ENCODE measurements at places on chromosomes 5 and 9. TPM values are rescaled to one million over a fixed set of nuclear protein-coding genes. Genes with fewer than 3 reads are reported as not detected.

The BTNL3 gene
- 0.07 TPM for polyA plus RNA-seq

The PDCD1LG2 gene
- polyA plus RNA-seq = 0.10 TPM

GRCh38 chr5:34742061-34742460, 85.9 kb downstream of the RAI14 start:
- DNase-seq = no peak

- DNase-seq = no peak
These were observed at the start of gene PCDHA4 for GRCh38 chr5:140806834-140807775. Gene PCDHA4 (plus strand): TSS chr5:140807068.

GRCh38 chr9:134181648-134182034, 17.3 kb upstream of the RNU6ATAC start:
- DNase-seq = no peak

DNA sequence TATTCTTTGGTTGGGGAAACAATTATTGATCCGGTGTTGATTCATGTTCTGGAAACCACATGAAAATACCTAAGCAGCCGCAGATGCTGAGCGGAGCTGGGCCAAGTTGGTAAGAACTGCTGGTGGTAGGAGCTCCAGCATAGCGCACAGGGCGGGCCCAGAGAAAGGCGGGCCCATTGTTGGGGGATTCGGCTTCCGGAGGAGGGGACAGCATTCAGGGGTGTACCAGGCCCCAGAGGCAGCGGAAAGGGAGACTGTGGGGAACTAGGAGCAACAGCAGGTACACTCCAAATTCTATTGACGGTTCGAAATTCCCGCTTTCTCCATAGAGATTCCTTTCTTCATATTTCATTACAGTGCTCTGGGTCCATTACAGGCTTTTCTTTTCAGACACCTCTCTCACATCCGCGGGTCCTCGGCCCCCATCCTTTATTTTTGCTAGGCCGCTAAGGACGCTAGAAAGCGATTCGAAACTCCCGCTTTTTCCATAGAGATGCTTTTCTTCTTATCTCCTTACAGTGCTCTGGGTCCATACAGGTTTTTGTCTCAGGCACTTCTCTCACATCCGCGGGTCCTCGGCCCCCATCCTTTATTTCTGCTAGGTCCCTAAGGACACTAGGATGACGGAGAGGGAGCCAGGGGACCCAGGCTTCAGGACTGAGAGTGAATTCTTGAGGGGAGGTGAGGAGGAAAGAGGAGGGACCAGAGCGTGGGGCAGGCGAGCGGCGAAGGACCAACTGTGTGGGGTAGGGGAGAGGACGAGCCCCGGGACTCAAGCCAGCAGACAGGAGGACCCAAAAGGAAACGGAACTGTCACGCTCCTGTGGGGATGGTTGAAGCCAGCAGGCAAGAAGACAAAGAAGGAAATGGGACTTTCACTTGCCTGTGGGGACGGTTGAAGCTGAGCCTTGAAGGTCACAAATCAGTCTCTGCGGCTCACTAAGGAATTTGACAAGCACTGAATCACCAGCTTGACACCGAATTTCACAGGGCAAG, at the start of gene CCDC152:
Gene CCDC152, plus strand, starts transcription at position 213 of the 996 bp plus-strand sequence. CDS start 2,304 bp downstream, outside the sequence.
- DNase-seq = no peak

- peak; percentile 23 for DNase-seq
These were observed 818.2 kb downstream of the TLR4 start for GRCh38 chr9:118522093-118523028.

- no peak for DNase-seq
These were observed 26.4 kb downstream of the LPCAT1 start for GRCh38 chr5:1497242-1497777.

GRCh38 chr9:6512085-6512657, 99.2 kb downstream of the UHRF2 start:
- no peak for DNase-seq

- no peak for DNase-seq
These were observed 1.0 kb downstream of the SIT1 start for GRCh38 chr9:35649431-35650340.
